ENCODE measurements at places on chromosomes 1 and 21. TPM values are rescaled to one million over a fixed set of nuclear protein-coding genes. Genes with fewer than 3 reads are reported as not detected.

DNA sequence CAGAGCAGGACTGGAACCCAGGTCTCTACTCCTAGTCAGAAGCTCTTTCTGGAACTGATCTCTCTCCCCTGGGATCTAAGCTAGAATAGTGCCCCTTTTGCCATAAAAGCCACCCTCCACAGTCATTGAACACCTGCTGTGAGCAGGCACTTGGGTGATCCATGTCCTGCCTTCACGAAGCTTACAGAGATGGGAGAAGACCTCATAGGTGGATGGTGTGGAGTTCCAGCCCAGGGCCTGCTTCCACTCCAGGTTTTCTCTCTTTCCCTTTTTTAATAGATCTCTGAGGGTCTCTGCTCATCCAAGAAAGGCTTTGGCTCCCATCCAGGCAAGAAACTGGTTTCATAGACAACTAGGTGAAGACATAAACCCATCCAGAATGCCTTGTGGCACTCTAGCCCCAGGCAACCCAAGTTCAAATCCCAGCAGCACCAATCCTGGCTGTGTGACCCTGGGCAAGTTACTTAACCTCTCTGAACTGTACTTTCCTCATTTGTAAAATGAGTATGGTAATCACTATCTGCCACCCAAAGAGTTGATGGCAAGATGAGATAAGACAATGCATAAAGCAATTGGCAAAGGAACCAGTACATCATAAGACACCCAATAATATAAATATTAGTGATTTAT, 46.4 kb upstream of the TMEM51 start:
- no peak overlapping the region for H3K4me3 ChIP-seq
- no peaks in the 10 kb centered on the region for H3K36me3 ChIP-seq
- H3K4me1 ChIP-seq = no peaks in the 10 kb centered on the region
- DNase-seq = no peak

DNA sequence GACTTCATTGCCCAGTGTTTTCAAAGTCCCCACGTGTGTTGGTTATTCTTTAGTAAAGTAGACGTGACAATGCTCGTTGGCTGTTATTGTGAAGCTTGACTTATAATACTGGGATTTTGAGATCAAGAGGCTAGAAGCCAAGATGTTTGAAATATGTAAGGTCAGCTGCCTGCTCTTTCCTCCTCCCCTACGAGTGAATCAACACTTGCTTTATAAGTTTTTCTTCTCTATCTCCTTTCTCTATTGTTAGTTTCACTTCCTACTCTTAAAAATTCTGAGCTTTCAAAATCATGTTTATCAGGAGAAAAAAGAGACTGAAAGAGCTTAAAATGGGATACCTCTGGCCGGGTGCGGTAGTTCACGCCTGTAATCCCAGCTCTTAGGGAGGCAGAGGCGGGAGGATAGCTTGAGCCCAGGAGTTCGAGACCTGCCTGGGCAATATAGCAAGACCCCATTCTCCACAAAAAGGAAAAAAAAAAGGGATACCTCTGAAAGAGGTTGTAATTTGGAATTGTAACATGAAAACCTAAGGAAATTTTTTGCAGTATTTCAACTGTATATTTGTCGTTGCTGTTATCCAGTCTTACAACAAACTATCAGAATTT, 72.0 kb downstream of the EPB41 start:
- H3K4me1 ChIP-seq = peaks cover 9% of the 10 kb centered on the region
- H3K27me3 ChIP-seq = no peaks in the 10 kb centered on the region
- H3K27ac ChIP-seq = peak overlapping the region; percentile 46
- no peak for DNase-seq

S100A3 gene
- not detected for total RNA-seq

DNA sequence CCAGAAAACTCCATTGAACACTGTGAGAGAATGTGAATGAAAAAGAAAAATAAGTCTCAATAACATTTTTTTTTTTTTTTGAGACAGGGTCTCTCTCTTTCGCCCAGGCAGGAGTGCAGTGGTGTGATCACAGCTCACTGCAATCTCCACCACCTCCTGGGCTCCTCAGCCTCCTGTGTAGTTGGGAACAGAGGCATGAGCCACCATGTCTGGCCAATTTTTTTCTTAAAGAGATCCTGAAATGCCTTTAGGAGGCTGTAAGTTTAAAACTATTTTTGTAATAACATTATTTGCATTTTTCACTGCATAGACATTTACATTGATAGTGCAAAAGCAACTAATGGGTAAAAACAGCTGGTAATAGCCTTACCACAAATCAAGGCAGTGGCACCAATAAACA, 35.3 kb downstream of the GDAP2 start:
- H3K27ac ChIP-seq = no peak overlapping the region
- no peak overlapping the region for H3K4me3 ChIP-seq
- peaks cover 7% of the 10 kb centered on the region for H3K4me1 ChIP-seq

- H3K27me3 ChIP-seq = peaks cover 5% of the 10 kb centered on the region
- H3K36me3 ChIP-seq = no peaks in the 10 kb centered on the region
- no peak overlapping the region for H3K4me3 ChIP-seq
- H3K4me1 ChIP-seq = no peaks in the 10 kb centered on the region
These were observed 18.4 kb downstream of the ERG start for GRCh38 chr21:38479641-38480525.

Measured in adrenal gland (tissue), 19 donors.